ENCODE measurements at places on chromosomes 1 and 21.
A peak's percentile ranks its signal among the peaks of the same experiment; 100 is the strongest.

DNA sequence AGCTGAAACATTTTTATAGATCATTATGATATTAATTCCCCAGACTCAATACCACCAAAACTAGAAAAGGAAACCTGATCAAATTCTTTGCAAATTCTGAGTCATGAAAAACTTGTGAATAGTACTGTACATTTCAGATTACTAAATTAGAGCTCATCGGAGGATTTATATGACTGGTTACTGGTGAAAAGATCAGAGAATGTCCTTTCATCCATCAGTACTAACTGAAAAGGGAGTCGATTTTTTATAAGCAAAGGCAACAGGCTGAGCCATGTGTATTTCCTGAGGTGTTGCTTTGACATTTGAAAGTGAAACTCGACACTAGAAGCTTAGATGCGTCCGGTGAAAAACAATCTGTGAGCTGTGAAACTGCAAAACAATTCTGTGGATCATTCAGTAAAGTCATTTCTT, 155.7 kb downstream of the TNFSF18 start:
- DNase-seq: no peak

DNA sequence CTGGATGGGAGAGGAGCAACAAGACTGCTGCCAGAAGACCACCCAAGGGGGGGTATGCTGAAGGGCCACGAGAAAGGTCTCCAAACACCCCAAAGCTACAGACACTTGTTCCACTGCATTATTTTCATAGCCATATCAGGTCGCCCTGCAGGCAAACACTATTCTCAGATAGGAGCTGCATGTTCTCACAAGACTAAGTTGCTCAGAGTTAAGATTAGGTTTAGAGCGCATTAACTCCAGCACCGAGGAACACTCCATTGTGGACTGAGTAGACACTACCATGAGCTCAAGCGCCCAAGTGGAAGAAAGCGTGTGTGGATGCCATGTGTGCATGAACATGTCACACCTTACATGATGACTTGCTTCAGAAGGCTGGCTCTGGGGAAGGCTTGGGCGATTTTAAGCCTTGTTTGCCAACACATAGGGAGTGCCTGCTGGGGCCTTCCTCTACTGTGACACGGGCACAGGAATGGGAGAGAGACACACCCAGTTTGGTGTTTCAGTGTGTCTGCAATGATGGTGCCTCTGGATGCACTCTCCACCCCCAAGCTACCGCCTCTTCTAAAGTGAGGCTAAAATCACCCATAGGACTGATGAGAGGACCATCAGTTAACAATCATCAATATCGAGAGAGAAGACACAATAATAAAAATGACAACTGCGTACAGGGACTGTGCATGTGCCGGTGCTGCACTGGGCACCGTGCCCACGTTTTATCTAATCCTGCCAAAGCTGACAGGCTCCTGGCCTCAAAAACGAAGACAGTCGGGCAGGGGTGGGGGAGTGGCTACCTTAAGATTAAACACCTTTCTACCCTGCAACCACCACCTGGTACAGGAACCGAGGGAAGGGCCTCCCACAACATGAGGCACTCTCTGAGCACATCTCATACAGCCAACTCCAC, 34.9 kb downstream of the SSBP3 start:
- DNase-seq: no peak

- no peak for DNase-seq
These were observed 100.7 kb downstream of the COLGALT2 start for GRCh38 chr1:183936791-183937190.

DNA sequence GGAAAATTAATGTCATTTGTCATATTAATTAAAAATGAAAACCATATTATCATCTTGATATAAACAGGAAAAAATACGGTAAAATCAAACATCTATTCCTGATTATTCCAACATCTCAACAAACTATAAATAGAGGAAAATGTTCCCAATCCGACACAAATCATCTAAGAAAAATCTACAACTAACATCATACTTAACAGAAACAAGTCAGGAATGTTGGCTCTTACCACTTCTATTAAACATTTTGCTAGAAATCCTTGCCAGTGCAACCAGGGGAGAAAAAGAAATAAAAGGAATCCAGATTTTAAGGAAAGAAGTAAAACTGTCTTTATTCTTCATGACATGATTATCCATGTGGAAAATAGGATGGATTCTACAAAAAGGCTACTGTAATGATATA, 77.0 kb upstream of the IRF2BP2 start:
- DNase-seq: no peak

DNA sequence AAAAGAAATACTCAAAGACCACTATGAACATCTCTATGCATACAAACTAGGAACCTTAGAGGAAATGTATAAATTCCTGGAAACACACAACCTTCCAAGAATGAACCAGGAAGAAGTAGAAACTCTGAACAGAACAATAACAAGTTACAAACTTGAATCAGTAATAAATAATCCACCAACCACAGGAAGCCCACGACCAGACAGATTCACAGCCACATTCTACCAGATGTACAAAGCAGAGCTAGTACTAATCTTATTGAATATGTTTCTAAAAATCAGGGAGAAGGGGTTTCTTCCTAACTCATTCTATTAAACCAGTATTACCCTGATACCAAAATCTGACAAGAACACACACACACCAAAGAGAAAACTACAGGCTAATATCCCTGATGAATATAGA, 263.8 kb downstream of the NCAM2 start:
- DNase-seq: no peak

DNA sequence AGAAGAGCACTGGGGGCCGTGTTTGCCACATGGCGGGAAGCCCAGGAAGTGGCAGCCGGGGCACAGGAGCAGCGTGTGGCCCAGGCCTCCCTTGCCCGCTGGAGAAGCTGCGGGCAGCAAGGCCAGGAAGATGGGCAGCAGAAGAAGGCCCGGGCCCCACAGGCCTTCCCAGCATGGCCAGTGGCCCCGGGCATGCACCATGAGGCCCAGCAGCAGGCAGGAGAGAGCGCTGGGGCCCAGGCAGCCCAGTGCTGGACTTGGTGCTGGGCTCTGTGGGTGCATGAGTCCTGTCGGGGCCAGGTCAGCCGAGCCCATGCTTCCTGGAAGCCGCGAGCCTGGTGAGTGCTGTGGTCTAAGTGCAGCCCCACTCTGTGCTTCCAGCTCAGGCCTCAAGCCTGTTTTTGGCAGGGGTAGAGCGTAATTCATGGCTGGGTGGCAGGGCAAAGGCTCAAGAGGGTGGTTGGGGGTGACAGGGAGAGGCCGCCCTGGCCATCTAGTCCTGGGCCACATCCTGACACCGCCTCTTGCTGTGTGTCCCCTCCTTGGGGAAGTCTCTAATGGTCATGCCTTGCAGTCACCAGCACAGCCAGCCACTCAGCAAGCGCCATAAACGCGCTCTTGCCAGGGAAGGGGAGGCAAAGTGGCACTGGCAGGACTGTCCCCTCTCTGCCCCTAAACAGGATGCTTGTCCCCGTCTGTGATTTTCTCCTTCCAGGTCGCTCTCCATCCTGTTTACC, 21.3 kb downstream of the MTHFR start:
- no peak for DNase-seq

DNA sequence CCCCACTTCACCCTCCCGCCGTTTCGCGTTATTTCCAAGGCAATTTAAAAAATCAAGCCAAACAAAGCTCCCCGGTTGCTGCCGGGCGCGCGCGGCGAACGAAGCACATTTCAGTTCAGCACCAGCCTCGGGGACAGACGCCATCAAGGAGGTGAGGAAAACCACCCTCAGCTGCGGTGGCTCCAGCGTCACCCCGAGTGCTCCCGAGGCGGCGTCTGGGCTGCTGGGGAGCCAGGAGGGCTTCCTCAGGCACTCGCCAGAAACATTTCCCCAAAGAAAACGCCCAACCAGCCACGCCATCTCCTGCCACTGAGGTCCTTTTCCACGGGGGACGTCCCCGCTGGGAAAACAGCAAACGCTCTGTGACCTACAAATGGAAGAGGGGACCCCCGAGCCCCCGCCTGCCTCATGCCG, 623 bp downstream of the GNG4 start:
- DNase-seq: peak; percentile 54

DNA sequence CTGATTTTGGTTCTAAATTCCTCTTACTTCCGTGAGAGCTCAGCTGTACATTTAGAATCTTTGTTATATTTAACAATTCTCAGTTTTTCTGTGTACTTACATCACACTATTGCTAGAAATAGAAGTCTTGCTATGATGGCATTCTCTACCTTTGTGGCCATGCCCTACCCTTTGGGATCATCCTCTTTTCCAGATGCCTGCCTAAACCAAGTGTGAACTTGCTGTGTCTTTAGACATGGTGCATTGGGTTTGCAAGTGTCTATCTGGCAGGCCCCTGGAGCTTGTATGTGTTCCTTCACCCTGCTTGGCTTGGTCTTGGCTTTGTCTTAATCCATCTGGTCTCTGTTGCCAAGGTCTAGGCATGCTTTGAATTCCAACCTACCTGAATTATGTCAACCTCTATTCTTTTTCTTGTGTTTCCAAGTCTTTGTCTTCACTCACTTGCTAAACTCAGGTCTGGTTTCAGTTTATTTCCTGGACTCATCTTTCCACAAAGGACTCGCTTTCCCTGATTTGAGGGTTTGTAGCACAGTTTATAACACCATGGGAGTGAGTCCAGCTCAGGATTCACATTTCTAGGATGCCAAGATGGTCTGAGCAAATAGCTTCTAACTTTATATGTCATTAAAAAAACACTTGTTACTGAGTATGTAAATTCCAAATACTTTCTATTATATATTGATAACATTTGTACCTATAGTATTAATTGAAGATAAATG, 20.6 kb upstream of the APOBEC4 start:
- no peak for DNase-seq

- DNase-seq: no peak
These were observed 92.1 kb upstream of the RGS18 start for GRCh38 chr1:192066202-192066601.

- no peak for DNase-seq
These were observed 52.7 kb downstream of the VWA5B1 start for GRCh38 chr1:20343149-20343937.

DNA sequence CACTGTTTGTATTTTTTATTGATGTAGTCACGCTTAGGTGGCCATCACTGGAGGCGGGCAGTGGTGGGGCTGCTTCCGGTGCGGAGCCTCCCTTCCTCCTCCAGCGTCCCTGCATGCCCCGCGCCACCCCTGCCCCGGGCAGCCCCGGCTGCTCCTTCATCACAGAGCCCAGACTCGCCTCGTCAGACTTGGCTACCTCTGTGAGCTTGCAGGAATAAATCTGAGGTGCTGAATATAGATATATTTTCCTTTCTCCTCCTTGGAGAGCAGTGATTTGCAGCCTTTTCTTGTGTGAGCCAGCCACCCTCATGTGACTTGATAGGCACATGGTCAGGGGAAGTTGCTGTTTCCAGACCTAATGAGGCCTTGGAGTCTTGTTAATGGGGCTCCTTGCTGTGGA, 412.7 kb upstream of the VAMP3 start:
- no peak for DNase-seq

DNA sequence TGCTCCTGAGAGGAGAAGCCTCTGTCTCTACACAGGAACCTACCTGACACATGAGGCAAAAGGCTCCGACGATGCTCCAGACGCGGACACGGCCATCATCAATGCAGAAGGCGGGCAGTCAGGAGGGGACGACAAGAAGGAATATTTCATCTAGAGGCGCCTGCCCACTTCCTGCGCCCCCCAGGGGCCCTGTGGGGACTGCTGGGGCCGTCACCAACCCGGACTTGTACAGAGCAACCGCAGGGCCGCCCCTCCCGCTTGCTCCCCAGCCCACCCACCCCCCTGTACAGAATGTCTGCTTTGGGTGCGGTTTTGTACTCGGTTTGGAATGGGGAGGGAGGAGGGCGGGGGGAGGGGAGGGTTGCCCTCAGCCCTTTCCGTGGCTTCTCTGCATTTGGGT, 3.9 kb upstream of the ACKR1 start:
- DNase-seq: no peak

DNA sequence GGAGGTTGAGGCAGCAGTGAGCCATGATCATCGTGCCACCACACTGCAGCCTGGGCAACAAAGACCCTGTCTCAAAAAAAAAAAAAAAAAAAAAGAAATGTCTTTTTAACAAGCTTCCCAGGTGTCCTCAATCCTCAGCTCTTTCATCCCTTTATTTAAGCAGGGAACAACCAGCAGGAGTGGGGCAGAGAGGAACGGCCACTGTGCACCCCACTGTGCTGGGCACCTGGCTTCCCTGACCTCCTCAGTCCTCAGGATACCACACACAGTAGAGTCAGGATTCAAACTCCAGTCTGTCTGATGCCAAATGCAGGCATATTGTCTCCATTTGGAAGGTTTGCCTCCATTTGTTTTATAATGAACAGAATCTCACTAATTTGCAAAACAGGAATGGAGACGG, 19.8 kb upstream of the PTAFR start:
- no peak for DNase-seq

DNA sequence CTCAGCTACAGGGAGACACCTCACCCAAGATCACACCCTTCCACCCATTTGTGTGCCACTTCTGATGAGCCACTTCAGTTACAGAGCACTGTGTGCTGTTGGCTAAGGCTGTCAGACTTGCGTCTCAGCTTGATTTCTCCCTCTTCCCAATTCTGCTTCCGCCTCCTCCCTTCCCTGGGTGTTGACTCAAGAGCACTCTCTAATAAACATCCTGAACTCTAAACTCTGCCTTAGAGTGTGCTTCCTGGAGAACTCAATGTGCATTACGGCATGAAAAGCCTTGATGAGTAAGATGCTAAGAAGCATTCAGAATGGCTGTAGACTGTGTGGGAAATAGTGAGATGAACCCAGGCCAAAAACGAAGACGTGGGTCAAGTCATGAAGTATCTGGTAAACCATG, 54.9 kb upstream of the S1PR1 start:
- no peak for DNase-seq

- DNase-seq: no peak
These were observed 6.6 kb downstream of the RSPO1 start for GRCh38 chr1:37628026-37628556.

DNA sequence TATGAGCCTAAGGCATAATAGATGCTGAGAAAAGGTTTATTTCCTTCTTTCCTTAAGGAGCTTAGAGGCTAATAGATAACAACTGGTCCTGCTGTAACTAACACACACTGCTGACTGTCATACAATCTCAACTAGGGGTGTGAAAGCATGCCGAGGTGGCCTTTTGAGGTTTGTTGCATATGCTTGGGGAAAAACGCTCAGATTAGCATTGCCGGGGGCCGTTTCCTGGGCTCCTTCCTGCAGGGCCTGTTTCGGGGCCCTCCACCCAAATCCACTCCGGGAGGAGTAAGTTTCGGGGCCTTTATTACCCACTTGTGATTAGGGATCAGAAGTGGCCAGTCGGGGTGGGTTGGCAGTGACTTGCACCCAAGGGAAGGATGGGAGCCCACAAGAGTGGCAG, 27.2 kb upstream of the RCSD1 start:
- no peak for DNase-seq

DNA sequence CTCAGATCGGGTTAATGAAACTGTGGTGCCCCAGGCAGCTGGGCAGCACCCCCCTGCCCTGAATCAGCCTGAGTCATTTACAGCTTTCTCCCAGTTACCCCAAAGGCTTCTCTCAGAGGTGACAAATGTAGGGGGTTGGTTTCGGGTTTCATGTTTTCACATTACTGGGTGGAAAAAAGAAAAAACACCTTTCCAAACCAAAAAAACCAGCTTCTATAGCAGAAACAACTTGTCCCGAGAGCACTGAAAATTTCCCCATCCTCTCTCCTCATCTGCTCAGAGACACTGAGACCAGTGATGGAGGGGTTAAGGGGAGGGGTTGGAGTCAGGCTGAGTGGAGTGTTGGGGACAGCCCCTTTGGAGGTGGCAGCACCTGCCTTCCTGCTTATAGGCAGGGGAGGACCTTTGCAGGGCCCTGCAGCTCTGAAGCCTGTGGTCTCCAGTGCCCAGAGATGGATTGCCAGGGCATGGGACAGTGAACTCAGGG, 15.6 kb downstream of the UTP11 start:
- DNase-seq: no peak

Data from amniotic stem cell (primary cell).